ENCODE measurements at places on chromosomes 11 and 22. TPM values are rescaled to one million over a fixed set of nuclear protein-coding genes. Genes with fewer than 3 reads are reported as not detected.

Gene PHLDB1
- 63.1 TPM for total RNA-seq

Gene C11orf97
- not detected for total RNA-seq

Gene SYT8
- 4.5 TPM for total RNA-seq

Gene OR5AP2
- total RNA-seq, result not detected

Gene CRYBB3
- total RNA-seq, result not detected

Gene MYO18B
- total RNA-seq, result 0.10 TPM

Gene TECTA
- total RNA-seq, result 0.86 TPM

Gene GDPD4
- not detected for total RNA-seq

Gene SYT7
- total RNA-seq, result 37.5 TPM

Gene CDC42EP2
- total RNA-seq, result 12.9 TPM

Gene CCDC89
- total RNA-seq, result 0.19 TPM

Gene PNPLA5
- not detected for total RNA-seq

Gene LMO1
- 2.1 TPM for total RNA-seq

Gene EXPH5
- 15.2 TPM for total RNA-seq

Gene PNPLA2
- 55.6 TPM for total RNA-seq

Gene OR4X1
- not detected for total RNA-seq

Gene PUS3
- 13.5 TPM for total RNA-seq

Gene DEFB108B
- total RNA-seq, result not detected

Gene TRIM29
- 207 TPM for total RNA-seq

Gene TSGA10IP
- total RNA-seq, result not detected

Gene PLA2G3
- total RNA-seq, result 0.75 TPM

Gene OOSP2
- total RNA-seq, result not detected

Gene OR6A2
- total RNA-seq, result 0.07 TPM

Gene SLC17A6
- total RNA-seq, result 3.4 TPM

Gene SPON1
- total RNA-seq, result 14.8 TPM

Gene KCNJ11
- 18.6 TPM for total RNA-seq

Gene CELSR1
- 27.8 TPM for total RNA-seq

Gene POLD3
- 32.9 TPM for total RNA-seq

Gene MRGPRX3
- total RNA-seq, result not detected

Gene APOA4
- 88.5 TPM for total RNA-seq

Gene EMID1
- total RNA-seq, result 11.4 TPM

Gene C11orf87
- 0.33 TPM for total RNA-seq

Gene ASCC2
- 47.6 TPM for total RNA-seq

Gene ME3
- total RNA-seq, result 9.7 TPM

Gene UBQLNL
- total RNA-seq, result 0.19 TPM

Gene FIBIN
- 0.43 TPM for total RNA-seq

Gene NEFH
- total RNA-seq, result 2.9 TPM

Gene SULT4A1
- 10.8 TPM for total RNA-seq

Gene HEPHL1
- 0.05 TPM for total RNA-seq

Gene SGSM1
- 5.1 TPM for total RNA-seq

Gene SYTL2
- total RNA-seq, result 42.4 TPM

Gene UBASH3B
- 8.9 TPM for total RNA-seq

Gene OR4B1
- not detected for total RNA-seq

Gene SMARCB1
- 99.5 TPM for total RNA-seq

Gene CHADL
- 1.1 TPM for total RNA-seq

Gene GRIA4
- total RNA-seq, result 58.5 TPM

Gene PAX6
- total RNA-seq, result 23.8 TPM

Gene CCDC188
- 2.6 TPM for total RNA-seq

Gene AP2A2
- total RNA-seq, result 109 TPM

Gene RNF214
- total RNA-seq, result 34.7 TPM

Gene LRRC56
- 1.8 TPM for total RNA-seq

Gene SLC25A17
- 23.8 TPM for total RNA-seq

Gene SMC1B
- not detected for total RNA-seq

Gene ATG2A
- 30.8 TPM for total RNA-seq

Gene LDHAL6A
- not detected for total RNA-seq

Gene DEFB131B
- total RNA-seq, result not detected

Gene SYCE3
- total RNA-seq, result not detected

Gene POU2AF2
- total RNA-seq, result 0.39 TPM

Gene ACRV1
- not detected for total RNA-seq

Measured in type B pancreatic cell (in vitro differentiated cells).